ENCODE measurements at places on chromosomes 4 and X.

- no peak for DNase-seq
Measured at GRCh38 chr4:69764311-69764710, 3.9 kb upstream of the SULT1B1 start.

DNA sequence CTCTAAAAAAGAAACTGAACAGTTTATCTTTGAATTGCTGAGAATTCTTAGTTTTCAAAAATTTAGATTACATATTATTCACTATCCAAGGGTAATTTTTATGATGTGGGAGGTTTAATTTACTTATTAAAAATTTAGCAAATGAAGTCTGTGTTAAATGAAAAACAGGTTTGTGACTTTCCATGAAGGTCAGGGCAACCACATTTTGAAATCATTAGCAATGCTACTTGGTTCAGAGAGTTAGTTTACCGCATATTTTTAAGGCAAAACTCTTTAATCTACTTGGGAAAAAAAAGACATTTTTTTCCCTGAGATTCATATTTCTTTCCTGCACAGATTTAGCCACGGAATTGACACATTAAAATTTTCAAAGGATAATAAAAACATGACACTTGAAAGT lies 37.3 kb upstream of the PRSS12 start:
- no peak for DNase-seq

- DNase-seq: no peak
Measured at GRCh38 chrX:30888526-30889146, 418 bp downstream of the TAB3 start.

GRCh38 chrX:6019076-6019475 lies 209.6 kb downstream of the NLGN4X start:
- no peak for DNase-seq

DNA sequence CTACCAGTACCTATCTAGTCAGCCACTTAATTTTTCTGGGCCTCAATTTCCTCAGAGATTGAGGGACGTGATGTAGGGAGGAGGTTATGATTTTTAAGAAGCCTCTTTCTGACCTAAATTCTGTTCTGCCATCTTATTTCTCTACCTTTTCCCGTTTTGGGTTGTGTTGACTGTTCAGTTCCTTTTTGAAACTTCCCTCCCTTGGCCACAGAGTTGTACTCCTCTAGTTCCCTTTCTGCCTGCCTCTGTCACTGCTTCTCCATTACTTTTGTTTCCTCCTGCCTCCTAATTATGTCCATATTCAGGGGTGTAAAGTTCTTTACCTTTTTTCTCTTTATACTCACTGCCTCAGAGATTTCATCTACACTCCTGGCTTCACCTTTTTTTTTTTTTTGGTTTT lies 25.4 kb downstream of the CLCN5 start:
- DNase-seq: no peak

DNA sequence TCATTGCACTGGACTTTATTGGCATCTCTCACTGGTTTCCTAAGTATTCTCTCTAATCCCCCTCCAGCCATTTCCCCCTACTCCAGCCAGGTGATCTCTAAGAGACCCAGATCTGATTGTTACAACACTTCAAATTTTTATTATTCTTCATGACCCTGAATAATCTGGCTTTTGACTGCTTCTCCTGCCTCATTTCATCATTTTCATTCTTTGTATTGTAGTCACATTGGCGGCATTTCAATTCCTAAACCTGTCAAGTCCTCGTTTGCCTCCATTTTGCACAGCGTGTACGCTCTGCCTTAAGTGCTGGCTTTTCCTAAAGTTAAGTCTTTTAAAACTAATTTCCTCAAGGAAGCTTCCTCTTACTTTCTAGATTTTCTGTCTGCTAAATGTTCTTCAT lies 31.6 kb downstream of the UBE2K start:
- DNase-seq: no peak

GRCh38 chrX:132443196-132444135 lies 45.4 kb downstream of the MBNL3 start:
- DNase-seq: no peak

GRCh38 chrX:1215123-1215823 lies 2.8 kb upstream of the CRLF2 start:
- no peak for DNase-seq

GRCh38 chr4:19117022-19117421 lies 1095.5 kb upstream of the LCORL start:
- no peak for DNase-seq

DNA sequence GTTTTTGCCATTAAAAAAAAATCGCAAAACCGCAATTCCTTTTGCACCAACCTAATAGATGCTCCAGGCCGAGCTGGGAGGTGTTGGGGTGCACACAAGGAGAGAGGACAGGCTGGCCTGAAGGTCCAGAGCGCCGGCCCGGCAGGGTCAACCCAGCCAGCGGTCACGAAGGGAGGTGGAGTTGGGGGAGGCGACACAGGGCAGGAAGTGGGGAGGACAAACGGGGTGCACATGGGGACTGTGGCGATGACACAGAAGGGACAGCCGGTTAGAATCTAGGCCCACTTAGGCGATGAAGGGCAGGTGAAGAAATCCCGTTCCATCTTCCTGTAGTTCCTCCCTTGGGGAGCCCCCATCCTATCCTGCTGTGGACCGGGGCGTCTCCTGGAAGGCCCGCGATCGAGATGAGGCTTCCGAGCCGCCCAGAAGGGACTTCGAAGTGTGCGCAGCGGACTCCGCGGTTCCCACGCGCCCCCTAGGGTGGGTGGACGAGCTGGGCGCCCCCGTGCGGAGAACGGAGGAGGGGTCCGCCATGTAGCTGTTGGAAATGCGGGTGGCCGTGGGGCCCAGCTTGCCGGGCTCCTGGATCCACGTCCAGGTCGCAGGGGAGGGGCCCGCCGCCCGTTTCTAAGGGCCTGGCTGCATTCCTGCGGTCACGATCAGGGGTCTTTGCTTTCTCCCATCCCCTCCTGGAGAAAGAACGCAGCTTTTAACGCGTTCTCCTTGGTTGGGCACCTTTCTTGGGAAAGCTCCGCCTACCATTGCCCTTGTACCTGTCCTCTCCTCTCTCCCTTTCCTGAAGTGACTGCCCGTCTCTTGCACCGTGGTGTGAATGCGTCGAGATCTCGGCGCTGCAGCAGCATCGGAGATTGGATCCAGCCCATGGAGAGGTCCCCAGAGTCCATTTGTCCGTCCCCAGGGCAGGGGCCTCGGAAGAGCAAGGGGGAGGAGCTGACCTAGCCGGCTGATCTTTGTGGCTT lies 17.0 kb upstream of the HPF1 start:
- DNase-seq: no peak

- no peak for DNase-seq
Measured at GRCh38 chrX:65591206-65591605, 56.6 kb upstream of the LAS1L start.

- no peak for DNase-seq
Measured at GRCh38 chrX:42028109-42028508, 104.8 kb upstream of the CASK start.

Data from stimulated activated CD4-positive, alpha-beta T cell treated with anti-CD3 and anti-CD28 coated beads, TNF-alpha, amount 100 ng/mL, for 1 hour (primary cell).